ENCODE measurements at places on chromosomes 12 and 14.

GRCh38 chr14:71592361-71592760, 339.9 kb upstream of the RGS6 start:
- no peak for DNase-seq

DNA sequence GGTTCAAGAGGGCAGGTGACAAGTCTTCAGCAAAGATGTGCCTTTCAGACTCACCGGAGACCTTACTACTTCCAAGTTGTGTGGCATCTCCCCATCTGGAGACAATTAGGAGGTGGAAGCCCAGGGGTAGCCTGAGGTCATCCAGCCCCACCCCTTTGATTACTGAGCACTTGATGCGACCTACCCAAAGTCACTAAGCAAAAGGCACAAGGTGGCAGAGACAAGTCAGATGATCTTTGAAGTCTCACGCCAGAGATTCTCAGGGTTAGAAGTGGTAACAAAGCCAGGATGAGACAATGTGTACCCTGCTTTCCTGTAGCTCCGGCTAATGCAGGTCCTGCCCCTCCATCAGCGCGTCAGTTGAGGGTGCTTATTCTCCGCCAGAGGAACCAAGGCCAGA, 1.4 kb upstream of the FOXN3 start:
- DNase-seq = no peak

GRCh38 chr12:5262450-5262849, 169.5 kb upstream of the NTF3 start:
- no peak for DNase-seq

DNA sequence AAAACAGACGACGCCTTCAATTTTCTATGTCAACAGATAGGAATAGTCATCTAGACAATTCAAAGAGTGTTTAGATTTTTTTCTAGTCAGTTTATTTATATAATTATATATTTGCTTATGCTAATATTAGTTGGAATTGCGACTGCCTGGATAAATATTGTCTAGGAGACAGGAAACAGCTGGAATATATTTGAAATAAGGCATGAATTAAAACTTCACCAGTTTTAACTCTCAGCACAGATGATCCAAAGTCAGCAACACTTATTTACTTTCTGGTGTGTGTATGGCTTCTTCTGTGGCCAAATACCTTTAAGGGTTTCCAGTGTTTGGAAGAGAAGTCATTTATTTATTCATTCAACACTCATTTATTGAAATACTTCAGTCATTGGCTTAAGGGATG, 1215.4 kb upstream of the USP15 start:
- DNase-seq = no peak

DNA sequence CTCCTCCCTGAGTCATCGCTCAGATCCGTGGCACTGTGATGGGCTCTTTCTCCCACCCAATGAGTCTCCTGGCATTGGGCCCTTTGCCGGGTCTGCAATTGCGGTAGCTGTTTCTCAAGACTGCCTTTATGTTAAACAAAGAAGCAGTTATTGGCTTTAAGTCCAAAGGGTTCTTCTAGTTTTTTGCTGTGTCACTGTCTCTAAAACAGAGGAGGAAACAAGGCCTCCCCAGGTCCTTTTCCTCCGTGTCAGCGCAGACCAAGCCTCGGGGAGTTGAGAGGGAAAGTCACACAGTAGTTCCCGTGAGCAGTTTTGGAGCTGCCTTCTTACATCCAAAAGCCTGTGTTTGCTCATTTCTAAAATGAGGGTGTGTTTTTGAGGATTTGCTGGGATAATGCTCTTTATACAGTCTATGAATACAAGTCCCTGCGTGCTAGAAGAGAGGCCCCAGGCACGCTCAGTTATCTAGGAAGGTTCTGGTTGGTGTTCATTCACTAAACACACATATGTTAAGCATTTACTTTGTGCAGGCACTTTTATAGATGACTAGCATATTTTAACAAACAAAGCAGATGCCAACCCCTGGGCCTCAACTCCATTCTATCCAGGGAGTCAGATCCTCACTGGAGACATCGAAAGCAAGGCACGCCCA, 126.0 kb upstream of the PZP start:
- DNase-seq = no peak

DNA sequence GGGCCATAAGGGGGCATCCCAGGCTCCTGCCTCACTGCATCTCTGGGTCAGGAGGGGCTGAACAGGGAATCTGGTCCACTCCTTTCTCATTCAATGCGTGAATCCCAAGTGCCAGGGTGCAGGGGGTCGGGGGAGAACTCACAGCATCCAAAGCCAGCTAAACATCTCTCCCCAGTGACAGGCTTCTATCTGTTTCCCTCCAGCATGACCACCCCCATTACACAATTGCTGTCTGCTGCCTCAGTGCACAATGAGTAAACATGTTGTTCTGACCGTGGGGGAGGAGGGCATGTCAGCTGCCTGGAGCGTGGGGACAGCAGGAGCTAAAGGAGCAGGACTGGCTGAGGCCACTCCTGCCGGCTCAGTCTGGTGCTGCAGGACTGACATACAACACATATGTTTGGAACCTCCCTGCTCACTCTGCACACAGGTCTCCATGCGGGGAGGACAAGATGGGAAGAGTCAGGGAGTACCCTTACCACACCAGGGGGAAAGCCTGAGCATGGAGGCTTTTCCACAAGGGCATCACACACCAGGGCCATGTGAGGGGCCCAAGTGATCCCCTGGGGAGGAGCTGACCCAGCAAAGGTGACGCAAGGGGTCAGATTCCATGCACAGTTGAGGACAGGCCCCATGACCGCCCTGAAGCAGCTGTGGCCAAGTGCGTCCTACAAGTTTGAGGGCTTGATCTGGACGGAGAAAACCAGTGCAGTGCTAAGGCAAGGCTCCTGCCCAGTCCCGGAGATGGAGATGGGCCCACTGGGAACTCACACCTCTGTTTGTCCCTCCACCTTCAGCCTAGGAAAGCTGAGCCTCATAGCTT, 1.4 kb downstream of the TNS2 start:
- no peak for DNase-seq

DNA sequence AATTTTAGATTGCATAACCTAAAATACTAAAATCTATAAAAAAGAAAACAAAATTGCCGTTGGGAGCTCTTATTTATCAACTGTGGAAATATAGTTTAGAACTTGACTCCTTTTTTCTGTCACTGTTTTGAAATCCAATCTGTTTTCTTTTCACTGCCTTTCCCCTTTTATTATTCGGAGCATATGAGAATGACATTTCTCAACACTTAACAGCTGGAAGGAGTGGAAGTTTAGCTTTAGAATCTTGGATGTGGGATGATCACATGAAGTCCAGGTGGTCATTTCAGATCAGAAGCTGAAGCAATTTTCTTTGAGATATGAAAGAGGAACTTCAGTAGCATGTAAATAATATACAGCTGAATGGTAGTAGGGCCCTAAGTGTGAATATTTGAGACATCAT, 16.7 kb downstream of the TRHDE start:
- no peak for DNase-seq

DNA sequence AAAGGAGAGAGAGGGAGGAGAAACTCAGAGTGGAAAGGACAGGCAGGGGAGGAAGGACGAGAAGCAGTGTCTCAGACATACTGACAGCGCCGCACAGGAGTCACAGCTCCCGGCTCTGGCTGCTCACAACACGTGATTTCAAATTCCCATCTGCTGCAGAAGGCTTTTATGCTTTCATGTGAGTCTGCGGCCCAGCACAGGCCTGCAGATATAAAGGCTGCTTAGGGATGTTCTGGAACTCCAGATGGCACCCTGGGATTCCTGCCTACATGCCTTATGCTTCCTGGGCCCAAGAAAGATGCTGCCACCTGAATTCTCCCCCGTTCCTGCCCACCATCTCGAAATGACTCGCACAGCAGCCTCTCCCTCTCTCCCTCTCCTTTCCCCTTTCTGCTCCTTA, 89.6 kb downstream of the NUAK1 start:
- DNase-seq = no peak

DNA sequence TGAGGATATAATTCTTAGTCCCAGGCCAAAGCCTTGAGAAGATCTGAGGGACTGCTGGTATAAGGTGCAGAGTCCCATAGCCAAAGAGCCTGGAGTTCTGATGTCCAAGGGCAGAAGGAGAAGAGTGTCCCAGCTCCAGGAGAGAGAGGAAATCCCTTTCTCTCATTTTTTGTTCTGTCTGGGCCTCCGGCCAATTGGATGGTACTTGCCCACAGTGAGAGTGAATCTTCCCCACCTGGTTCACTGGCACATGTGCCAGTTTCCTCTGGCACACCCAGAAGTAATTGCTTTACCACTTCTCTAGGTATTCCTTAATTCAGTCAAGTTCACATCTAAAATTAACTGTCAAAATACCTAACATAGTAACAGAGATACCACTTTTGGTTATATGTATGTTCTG, 15.3 kb downstream of the ARID4A start:
- DNase-seq = no peak

GRCh38 chr12:14086838-14087237, 105.4 kb upstream of the GRIN2B start:
- no peak for DNase-seq

DNA sequence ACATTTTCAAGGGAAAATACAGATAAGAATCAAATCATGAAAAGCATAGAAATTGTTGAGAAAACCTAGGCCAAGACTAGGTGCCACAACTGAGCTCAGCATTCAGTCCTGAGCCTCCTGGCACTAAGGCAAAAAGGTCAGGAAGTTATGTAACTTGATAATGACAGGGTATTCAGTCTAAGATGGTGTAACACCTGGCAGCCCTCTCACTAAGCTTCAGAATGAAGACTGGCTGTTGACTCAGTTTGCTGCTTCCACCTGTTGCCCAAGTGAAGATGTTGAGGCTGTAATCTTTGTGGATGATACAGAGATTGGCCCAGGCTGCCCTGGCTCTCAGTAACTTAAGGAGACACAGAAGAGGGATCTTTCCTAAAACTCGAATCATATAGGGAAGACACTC, 19.6 kb downstream of the PROX2 start:
- no peak for DNase-seq

- no peak for DNase-seq
Observed at GRCh38 chr12:124020514-124020949, 47.5 kb downstream of the ZNF664 start.

DNA sequence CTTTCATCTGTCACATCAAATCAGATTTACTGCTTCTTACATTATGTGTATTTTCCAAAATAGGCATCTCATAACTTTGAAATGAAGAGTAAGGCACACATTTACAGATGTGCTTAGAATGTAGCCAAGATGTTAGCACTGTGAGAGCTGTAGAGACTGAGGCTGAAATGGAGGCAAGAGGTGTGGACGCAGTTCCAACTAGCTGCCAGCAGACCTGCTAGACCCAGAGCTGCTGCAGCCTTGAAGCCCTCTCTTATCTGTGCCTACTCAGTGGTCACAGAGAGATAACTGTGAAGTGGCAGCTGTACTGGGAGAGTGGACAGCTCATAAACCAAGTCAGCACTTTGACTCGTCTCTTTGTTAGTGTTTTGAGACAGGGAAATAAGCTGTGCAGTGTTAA, 470.9 kb downstream of the CCER1 start:
- no peak for DNase-seq

GRCh38 chr12:39102474-39103209, 197.3 kb upstream of the CPNE8 start:
- no peak for DNase-seq

DNA sequence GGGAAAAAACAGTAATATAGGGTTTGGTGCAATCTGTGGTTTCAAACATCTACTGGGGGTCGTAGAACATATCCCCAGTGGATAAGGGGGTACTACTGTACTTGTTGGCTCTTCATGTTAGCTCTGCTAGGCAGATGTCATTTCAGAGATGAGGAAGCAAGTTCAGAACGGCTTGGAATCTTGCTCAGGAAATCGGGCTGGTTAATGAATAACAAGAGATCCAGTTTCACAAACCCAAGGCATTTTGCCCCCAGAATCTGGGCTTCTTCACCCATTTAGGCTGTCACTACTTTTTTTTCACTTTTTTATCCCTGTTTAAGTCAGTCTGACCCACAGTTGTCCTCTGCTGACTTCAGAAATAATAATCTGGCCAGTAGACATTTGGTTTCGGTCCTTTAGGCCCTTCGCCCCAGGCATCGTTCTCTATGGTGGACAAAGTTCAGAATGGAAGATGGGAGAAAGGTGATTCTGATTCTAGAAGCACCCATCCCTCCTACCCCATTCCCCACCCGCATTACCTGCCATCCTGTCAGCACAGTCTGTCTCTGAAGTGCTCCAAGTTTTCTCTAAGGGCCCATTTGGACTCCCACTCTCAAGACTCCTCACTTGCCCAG, 4.5 kb downstream of the SUOX start:
- no peak for DNase-seq
